CD4-positive, CD25-positive, alpha-beta regulatory T cell (primary cell): ENCODE measurements at places on chromosomes 2 and 18. TPM values are rescaled to one million over a fixed set of nuclear protein-coding genes. Genes with fewer than 3 reads are reported as not detected.

GRCh38 chr18:43620936-43621335, 343.6 kb upstream of the SYT4 start:
- H3K36me3 ChIP-seq = no peaks in the 10 kb centered on the region
- peak; percentile 15 for DNase-seq
- H3K27ac ChIP-seq = no peak overlapping the region
- H3K4me1 ChIP-seq = no peaks in the 10 kb centered on the region
- H3K4me3 ChIP-seq = no peak overlapping the region
- H3K27me3 ChIP-seq = no peaks in the 10 kb centered on the region

Gene REG1B
- not detected for total RNA-seq

DNA sequence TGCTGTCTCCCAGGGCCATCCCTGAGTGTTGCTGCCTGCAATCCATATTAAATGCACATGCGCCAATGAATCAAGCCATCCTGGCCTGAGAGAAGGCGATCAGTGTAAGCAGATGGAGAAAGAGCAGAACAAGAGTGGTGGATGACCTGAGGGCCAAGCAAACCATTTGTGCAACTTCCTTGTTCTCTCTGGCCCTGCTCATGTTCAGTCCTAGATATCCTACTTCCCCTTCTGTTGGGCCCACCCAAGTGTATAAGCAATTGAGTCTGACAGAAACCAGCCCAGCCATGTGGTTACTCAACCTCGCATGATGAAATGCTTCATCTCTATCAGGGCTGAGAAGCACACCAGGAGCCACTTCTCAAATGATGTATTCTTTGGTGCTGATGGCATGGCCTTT, 383.1 kb upstream of the ID2 start:
- DNase-seq = no peak
- H3K27ac ChIP-seq = no peak overlapping the region
- H3K4me3 ChIP-seq = no peak overlapping the region
- no peaks in the 10 kb centered on the region for H3K36me3 ChIP-seq
- H3K27me3 ChIP-seq = no peaks in the 10 kb centered on the region

- DNase-seq = no peak
- H3K4me1 ChIP-seq = no peaks in the 10 kb centered on the region
- H3K36me3 ChIP-seq = no peaks in the 10 kb centered on the region
Observed at GRCh38 chr2:232466221-232466620, 10.3 kb downstream of the ALPI start.

Gene LYG1
- 2.0 TPM for total RNA-seq

Gene LBX2
- total RNA-seq = not detected

DNA sequence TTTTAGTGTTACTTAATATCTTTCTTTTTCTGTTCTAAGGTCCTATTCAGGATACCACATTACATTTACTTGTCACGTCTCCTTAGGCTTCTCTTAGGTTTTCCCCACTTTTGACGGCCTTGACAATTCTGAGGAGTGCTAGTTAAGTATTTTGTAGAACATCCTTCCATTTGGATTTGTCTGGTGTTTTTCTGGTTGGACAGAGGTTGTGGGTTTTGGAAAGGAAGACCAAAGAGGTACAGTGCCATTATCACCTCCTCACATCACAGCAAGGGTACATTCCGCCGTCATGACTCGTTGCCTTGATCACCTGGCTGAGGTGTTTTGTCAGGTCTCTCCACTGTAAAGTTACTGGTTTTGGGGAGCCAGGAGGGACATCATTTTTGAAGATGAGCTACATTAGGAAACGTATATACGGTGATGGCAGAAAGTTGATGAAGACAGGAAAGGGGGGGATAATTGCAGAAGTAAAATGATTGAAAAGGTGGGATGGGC, 88.4 kb upstream of the TMEM247 start:
- no peaks in the 10 kb centered on the region for H3K4me1 ChIP-seq
- H3K36me3 ChIP-seq = no peaks in the 10 kb centered on the region
- no peak overlapping the region for H3K4me3 ChIP-seq

DNA sequence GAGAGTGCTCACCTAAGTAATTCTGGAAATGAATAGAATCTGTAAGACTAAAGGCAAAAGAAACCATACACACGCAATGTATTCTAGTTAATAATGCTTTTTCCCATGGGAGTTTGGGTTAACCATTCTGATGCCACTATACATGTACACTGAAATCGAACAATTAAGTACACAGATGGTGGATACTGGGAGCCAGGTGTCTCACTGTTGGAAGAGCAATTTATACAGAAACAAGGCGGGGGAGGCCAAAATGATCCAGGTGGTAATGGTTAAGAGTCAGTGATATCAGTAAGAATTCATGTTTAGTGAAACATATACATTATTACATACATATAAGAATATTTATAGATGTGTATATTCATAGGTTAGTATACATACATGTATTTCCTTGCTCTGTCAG, 67.2 kb downstream of the TMEM131 start:
- DNase-seq = no peak
- no peak overlapping the region for H3K4me3 ChIP-seq
- no peak overlapping the region for H3K27ac ChIP-seq
- no peaks in the 10 kb centered on the region for H3K4me1 ChIP-seq
- no peaks in the 10 kb centered on the region for H3K27me3 ChIP-seq

- H3K4me1 ChIP-seq = no peaks in the 10 kb centered on the region
- no peak overlapping the region for H3K27ac ChIP-seq
Observed at GRCh38 chr2:204133476-204133875, 196.9 kb downstream of the ICOS start.

- no peaks in the 10 kb centered on the region for H3K4me1 ChIP-seq
- H3K27me3 ChIP-seq = no peaks in the 10 kb centered on the region
- no peak for DNase-seq
- H3K36me3 ChIP-seq = no peaks in the 10 kb centered on the region
Observed at GRCh38 chr2:62343206-62343605, 147.3 kb downstream of the B3GNT2 start.
